ENCODE measurements at places on chromosomes 7 and 10.

DNA sequence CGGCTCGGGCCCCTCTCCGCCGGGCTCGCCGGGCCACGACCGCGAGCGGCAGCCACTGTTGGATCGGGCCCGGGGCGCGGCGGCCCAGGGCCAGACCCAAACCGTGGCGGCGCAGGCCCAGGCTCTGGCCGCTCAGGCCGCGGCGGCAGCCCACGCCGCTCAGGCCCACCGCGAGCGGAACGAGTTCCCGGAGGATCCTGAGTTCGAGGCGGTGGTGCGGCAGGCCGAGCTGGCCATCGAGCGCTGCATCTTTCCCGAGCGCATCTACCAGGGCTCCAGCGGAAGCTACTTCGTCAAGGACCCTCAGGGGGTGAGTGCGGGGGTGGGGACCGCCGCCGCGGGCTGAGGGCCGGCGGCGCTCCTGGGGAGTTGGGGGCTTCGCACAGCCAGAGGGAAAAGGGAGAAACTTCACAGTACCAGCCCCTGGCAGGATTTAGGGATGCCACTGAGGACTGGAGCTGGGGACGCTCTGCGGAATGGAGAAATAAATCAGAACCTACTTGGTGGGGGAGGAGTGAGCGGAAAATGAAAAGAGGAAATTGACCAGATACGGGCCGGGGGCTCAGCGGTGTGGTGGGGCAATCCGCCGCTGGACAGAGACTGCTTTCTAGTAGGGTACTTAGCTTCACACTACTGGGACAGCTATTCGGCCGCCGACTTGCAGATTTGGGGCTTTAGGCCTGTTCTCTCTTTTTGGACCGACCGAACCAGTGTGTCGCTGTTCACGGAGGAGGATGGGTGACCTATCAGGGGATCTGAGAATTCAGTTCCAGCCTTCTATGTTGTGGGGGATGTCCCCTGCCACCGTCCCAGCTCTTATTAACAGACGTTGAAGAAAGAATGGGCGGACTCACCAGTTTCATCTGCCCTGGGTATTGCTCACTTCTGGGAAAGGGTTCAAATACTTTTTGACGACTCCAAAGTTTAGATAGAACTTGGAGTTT, 669 bp downstream of the PI4K2A start:
- peak; percentile 4 for DNase-seq

- no peak for DNase-seq
Observed at GRCh38 chr7:130941322-130942210, 207.6 kb upstream of the KLF14 start.

GRCh38 chr7:101564778-101565211, 64.3 kb downstream of the MYL10 start:
- no peak for DNase-seq

DNA sequence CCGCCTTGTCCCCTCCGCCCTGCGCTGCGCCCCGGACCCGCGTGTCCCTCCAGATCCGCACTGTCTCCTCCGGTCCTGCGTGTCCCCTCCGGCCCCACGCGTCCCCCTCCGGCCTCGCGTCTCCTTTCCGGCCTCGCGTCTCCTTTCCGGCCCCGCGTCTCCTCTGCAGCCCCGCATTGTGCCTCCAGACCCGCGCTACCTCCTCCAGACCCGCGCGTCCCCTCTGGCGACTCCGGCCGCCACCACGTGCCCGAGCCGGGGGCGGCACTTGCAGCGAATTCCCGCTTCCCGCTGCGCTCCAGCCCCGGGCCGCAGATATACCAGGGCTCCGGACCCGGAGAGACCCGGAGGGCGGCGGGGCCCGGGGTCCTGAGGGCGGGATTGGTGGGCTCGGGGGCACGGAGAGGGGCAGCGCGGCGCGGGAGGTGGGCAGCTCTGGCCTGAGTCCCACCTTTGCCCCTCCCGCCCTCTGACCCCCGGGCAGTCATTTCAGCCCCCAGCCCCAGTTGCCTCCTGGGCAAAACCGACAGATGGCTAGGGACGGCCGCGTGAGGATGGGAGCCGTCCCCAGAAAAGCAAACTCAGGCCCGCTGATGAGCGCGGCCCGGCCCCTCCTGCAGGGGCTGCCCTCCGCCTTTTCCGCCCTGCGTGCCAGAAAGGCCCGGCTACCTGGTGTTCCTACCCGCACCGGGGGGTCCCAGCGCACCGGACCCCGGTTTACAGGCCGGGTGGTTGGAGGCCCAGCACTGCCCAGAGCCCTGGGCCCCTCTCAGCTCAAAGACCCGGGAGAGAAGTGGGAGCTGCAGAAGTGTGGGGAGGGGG, 56.5 kb downstream of the RBM17 start:
- no peak for DNase-seq

DNA sequence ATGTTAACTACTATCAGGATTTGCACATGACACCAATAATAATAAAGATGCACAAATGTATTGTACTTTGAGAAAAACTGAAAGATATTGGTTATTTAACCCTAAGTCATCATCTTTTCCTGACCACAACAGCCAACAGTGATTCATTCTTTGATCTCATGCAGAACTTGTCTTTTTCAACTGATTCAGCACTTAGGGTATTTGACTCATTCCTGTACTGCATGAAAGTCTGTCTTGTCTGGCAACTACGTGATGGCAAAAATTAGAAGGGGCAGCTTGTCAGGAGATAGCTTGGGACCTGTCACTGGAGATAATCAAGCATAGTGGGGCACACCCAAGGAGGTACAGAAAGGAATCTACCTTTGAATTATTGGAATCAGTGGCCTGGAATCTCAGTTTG, 77.8 kb upstream of the LRRC17 start:
- no peak for DNase-seq

- no peak for DNase-seq
Observed at GRCh38 chr10:71145352-71145945, 66.9 kb upstream of the UNC5B start.

DNA sequence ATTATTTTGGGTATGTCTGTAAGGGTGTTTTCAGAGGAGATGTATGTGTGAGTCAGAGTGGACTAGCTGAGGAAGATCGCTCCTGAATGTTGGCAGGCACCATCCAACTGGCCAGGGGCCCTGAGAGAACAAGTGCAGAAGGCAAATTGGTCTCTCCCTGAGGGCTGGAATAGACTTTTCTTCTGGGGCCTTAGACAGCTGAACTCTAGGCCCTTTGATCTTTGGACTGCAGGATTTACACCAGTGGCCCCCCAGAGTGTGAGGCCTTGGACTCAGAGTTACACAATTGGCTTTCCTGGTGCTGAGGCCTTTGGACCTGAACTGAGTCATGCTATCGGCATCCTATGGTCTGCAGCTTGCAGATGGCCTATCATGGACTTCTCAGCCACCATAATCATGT, 217.2 kb downstream of the REEP3 start:
- DNase-seq: no peak

GRCh38 chr10:55630491-55631056, 730.5 kb downstream of the ZWINT start:
- no peak for DNase-seq

DNA sequence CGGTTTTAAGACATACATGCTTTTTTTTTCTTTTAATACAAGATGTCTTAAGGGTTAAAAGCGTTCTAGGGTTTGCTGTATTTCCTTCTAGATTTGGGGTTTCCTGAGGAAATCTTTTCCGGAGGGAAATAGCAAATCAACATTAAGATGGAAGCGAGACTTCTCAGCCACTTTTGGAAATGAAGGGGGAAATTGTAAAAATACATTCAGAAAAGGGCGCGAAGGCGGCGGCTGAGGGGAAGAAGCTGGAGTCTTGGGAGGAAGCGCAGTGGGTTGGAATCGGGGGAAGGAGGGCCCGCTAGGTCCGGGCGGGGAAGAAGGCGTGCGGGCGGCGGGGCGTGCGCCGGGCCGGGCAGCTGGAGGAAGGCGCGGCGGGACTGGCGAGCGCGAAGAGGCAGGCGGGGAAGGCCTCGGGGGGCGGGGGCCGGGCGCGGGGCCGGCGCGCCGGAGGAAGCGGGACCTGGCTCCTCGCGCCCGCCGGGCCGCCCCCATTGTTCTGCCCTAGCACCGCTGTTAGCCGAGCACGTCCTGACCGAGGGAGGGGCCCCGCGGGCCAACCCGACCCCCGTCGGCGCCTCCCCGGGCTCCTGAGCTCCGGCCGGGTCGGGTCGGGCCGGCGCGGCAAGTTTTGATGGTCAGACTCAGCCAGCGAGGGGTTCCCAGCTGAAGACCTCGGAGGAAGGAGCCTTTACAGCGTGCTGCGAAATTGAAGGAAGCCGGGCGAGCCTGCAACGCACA, 1.5 kb upstream of the SKIDA1 start:
- DNase-seq: no peak

GRCh38 chr10:78284381-78284780, 250.7 kb downstream of the RPS24 start:
- DNase-seq: no peak

- DNase-seq: no peak
Observed at GRCh38 chr7:44132039-44132438, 8.7 kb upstream of the POLD2 start.

DNA sequence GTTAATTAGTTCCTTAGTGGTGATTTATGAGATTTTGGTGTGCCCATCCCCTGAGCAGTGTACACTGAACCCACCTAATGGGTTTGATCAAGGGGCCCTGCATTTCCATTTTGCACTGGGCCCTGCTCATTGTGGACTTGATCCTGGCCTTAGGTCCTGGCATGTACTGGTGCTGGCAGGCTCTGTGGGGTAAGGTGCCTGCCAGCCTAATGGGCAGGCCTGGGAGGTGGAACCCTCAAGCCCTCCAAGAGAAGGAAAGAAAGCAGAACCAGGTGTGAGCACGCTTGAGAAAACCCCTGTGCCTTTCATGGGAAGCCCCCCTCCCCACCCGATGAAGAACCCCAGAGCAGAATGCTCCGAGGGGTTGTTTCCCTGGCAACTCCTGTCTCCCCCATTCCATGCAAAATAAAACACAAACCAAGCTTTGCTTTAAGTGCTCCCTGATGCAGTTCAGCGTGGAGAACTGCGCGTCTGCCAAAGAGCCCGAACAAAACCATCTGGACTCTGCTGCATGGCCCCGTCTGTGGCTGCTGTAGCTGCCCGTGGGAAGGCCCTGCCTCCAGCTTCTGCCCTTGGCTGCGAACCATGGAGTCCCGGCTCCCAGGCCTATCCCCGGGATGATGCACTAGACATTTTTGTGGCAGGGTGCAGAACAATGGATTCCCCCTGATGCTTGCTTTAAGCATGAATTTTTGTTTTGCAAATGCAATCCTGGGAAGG, 123.3 kb downstream of the PRPF18 start:
- DNase-seq: no peak

GRCh38 chr10:102402512-102402896, 7.0 kb downstream of the NFKB2 start:
- no peak for DNase-seq

DNA sequence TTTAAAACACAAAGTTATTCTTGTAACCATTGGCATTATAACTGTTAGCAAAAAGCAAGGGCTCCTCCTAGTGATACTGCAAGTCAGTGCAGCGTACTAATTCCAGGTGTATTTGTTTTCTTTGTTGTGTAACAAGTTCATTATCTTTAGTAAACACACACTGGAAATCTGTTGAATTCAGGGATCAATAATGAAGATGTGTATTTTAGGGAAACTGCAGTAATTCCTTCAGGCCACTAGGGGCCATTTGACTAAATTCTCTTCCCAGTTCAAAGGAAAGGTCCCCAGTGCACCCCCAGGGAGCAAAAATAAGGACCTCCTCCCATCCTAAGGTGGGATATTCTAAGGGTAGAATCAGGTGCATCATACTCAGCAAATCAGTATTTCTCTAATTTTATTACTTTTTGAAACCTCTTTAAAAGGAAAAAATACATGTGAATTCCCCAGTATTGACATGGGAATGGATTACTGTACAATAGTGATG, 158.6 kb upstream of the LYZL1 start:
- DNase-seq: no peak

GRCh38 chr10:97714401-97715258, 1.1 kb downstream of the MARVELD1 start:
- no peak for DNase-seq

DNA sequence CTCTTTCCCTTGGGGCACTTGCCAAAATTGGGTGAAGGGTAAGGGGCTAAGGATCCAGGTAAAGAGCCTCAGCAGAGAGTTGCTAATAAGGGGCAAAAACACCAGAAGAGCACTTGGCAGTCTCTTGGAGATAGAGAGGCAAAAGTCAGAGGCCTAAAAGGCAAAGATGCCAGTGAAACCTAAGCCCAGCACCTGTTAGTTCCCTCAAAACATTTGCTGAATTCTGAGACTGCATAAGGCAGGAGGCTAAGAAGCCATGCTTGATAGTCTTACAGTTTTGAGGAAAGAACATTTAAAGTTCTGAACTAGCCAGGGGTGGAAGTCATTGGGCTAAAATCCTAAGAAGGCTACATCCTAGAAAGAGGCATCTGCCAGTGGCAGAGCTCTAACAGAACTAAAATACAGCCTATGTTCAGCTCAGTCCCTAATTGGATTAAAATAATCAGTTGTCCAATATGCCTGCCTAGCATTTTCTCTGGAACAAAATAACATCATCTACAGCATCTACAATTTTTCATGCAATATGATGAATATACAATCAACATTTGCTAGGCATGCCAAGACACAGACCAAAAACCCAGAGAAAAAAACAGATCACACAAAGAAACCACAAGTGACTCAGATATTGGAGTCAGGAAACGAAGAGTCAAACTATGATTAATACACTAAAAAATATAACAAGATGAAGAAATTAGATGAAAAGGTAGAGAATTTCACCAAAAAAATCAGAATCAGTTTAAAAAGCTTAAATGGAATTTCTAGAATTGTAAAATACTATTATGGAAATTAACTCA, 7.7 kb downstream of the HTR7 start:
- DNase-seq: no peak

GRCh38 chr7:17367502-17367901, 69.0 kb downstream of the AHR start:
- DNase-seq: no peak

- no peak for DNase-seq
Observed at GRCh38 chr7:216360-217300, 24.3 kb downstream of the FAM20C start.

DNA sequence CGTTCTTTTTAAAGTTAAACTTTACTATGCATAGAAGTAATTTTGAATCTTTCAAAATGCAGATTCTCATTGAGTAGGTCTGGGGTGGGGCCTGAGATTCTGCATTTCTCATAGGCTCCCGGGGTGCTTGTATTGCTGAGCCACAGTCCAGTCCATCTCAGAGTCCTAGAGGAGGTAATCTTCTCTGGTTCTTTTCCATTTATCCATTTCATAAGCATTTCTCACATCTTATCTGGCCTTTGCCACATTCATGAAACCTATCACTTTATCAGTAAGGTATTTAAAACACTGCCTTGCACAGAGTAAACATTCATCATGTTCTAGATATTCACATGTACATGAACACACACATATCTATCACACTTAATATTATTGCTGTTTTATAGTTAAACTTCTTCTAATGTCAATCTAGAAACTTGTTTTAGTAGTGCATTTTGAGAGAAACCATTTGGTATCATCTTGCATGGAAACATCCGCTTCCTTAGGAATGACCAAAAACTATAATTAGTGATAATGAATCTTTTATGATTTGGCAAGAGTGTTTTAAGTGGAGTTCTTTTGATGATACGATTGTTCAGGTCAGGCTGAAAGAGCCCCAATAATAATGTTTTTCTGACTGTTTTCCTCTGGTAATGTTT, 12.0 kb downstream of the GNAI1 start:
- no peak for DNase-seq

- no peak for DNase-seq
Observed at GRCh38 chr10:92696606-92697383, 7.0 kb downstream of the HHEX start.

Data from activated CD4-positive, alpha-beta T cell treated with anti-CD3 and anti-CD28 coated beads, Interleukin-2, amount 50 U/mL, for 4 hours (primary cell).